Cerebellum (tissue), 4 donors: ENCODE measurements at places on chromosomes 5 and 9.

- no peak for DNase-seq
These were observed 1.9 kb upstream of the GPR107 start for GRCh38 chr9:130051855-130052254.

DNA sequence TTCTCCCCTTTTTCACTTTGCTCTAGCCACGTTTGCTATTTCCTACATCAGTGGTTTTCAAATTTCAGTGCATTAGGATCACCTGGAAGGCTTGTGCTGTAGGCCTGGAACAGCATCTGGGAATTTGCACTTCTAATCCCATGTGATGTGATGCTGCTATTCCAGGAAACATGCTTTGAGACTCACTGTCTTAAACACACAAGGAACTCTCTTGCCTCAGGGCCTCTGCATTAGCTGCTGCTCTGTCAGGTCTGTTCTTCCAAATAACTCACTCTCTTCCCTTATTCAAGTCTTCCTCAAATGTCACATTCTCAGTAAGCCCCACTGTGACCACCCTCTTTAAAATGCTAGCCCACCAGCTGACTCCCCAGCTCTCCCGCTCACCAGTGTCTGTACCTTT, 204.0 kb downstream of the DNAH5 start:
- DNase-seq: no peak

DNA sequence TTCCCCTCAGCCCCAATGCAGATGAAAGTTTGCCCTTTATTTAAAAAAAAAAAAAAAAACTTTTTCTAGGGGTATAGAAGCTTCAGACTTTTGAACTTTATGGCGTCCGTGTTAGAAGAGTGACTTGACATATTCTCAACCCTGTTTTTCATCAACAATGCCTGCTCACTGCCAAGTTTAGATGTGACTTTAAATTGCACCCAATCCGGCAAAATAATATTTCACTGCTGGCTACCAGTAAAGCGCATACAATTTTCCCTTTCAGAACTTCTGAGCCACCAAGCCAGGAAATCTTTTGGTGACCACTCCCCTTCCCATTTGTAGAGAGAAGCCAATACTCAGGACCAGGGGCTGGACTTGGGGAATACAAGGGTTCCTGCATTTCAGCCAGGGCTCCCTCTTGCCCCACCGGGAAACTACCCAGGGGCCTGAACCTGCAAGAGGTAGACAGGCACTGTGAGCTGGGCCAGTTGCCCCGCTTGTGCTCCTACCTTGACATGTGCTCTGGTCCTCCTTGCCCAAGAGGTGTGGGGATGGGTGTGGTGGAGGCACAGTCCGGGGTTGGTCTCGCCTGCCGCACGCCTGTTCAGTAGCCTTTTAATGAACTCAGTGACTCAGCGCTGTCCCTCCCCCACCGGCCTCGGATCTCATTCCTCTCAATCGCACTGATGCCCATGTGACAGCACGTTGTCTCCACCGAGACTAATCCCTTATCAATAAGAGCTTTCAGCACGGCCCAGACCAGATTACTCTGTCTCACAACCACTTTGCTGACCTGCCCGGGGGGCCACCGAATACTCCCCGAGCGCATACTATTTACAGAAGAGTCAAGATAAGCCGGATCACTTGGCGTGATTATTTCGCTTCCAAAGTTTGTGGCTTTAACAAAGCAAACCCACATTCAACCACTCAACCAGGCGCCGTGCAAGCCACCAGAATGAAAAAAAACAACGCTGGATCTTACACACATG, 226.4 kb downstream of the DCP2 start:
- no peak for DNase-seq

- DNase-seq: no peak
These were observed 178.9 kb downstream of the SH3GL2 start for GRCh38 chr9:17757816-17758215.

DNA sequence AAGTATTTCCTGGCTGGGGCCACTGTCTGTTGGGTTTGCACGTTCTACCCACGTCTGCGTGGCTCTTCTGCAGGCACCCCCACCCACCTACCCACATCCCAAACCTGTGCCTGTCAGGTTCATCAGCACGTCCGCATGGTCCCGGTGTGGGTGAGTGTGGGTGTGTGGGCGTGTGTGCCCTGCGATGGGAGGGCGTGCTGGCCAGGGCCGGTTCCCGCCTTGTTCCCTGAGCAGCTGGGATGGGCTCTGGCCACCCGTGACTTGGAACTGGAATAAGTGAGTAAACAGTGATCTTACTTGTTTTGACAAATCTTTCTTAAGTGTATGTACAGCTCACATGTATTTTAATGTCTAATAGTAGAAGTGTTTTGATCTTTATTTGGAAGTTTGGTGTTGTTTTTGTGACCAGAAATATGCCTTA, 20.4 kb downstream of the ERGIC1 start:
- DNase-seq: no peak
